Activated naive CD8-positive, alpha-beta T cell treated with anti-CD3 and anti-CD28 coated beads, Interleukin-2, amount 50 U/mL, for 16 hours (primary cell): ENCODE measurements at places on chromosomes 6 and 20.

DNA sequence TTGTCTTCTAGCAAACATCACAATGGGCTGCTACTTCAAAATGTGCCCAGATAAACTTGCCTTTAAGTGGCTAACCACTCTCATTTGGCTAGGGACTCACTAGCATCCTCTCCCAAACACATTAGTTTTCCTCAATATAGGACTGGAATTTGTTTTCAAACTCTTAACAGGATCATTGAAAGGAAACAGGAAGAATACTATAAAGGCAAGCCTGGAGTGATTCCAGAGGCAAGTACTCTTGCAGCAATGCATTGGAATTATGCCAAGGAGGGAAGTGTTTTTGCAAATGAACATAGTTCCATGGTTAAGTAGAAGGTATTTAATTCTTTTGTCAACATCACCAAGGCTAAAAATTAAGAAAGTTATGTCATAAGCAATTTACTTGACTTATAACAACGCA is 12.2 kb downstream of the EPHA7 start:
- DNase-seq = no peak

- no peak for DNase-seq
Observed at GRCh38 chr20:14778096-14778495, 440.7 kb upstream of the FLRT3 start.

GRCh38 chr6:33318426-33319073 is 1.0 kb upstream of the ZBTB22 start:
- no peak for DNase-seq

DNA sequence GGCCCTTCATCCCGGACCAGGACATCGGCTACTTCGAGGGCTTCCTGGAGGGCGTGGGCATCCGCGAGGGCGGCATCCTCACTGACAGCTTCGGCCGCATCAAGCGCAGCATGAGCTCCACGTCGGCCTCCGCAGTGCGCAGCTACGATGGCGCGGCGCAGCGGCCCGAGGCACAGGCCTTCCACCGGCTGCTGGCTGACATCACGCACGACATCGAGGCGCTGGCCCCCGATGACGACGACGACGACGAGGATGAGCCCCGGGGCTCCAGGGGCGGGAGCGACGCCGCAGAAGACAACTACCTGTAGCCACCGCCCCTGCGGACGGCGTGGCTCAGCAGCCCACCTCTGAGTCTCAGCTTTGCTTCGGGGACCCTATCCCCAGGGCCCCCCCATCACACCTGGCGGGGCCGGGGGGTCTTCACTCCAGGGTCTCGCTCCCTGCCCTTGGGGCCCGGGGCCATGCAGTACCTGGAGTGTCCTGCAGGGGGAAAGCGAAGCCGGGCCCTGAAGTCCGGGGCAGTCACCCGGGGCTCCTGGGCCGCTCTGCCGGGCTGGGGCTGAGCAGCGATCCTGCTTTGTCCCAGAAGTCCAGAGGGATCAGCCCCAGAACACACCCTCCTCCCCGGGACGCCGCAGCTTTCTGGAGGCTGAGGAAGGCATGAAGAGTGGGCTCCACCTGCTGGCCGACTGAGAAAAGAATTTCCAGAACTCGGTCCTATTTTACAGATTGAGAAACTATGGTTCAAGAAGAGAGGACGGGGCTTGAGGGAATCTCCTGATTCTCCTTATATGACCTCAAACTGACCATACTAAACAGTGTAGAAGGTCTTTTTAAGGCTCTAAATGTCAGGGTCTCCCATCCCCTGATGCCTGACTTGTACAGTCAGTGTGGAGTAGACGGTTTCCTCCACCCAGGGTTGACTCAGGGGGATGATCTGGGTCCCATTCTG is 20.8 kb upstream of the HCK start:
- DNase-seq = no peak

DNA sequence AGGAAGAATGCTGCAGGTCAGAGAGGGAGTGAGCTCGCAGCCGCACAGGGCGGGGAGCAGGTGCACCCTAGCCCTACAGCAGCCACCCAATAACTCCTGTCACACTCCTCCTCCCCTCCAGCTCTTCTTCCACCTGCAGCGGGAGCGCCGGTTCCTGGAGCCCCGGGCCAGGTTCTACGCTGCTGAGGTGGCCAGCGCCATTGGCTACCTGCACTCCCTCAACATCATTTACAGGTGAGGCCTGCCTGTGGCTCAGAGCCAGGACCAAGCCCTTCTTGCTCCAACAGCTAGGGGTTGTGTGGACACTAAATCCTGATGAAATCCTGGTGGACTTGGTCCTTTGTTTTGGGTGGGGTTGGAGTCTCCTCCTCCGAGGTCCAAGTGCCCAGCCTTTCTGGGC is 11.7 kb downstream of the SGK2 start:
- no peak for DNase-seq

DNA sequence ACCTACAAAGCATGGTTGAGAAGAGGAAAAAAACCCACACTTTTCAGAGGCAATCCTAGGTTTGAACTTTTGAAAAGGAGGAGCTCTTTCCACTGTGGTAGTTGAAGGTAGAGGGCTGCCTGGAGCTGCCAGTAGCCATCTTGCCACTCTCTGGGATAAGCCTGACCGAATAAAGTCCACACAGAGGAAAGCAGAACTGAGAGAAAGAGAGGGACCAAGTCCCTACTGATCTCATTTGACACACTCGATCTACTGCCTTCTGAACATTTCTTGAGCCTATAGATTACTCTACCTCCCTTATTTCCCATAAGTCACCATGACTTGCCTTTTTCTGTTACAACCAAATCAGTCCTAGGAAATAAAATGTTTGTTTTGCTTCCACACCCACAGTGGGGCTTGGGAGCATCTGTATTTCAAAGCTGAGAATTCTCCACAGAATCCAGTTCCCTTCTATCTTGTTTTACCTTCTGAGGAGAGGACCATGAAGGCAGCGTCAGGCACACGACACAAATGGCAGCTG is 147.0 kb upstream of the PTPRK start:
- DNase-seq = no peak

GRCh38 chr20:11043001-11043400 is 369.2 kb upstream of the JAG1 start:
- no peak for DNase-seq
